ENCODE measurements at places on chromosomes 11 and 22. TPM values are rescaled to one million over a fixed set of nuclear protein-coding genes. Genes with fewer than 3 reads are reported as not detected.

DNA sequence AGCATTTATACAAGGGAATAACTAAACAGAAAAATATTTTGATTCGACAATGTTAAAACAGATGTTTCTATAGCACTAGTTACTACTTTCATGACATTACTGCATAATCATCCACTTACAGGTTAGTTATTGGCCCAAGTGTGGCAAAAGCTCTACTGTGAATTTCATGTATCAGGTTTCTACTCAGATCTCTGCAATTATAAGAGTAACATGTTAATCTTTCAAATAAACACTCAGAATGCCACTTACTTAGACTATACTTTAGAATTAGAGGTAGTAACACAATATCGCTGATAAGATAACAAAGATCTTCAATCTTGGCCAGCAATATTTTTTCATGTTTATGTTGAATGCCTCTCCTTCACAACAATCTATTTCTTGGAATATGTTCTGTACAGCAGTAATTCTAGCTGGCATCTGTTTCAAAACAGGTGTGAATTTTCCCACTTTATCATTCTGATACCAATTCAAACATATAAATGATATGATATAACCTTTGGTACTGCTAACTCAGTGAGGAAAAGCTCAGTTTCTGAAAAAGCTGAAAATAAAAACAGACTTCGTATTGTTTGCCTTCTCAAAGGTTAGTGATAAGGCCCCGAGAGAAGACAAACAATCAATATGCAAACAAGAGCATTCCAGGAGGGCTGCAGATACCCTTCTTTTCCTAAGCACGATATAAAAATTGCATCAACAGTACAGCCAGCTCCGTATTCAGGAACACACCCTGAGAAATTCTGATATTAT is 11.0 kb upstream of the CCDC34 start:
- DNase-seq, result no peak

GRCh38 chr11:77592727-77593126 is 3.0 kb downstream of the AQP11 start:
- no peak for DNase-seq

Gene DCDC1
- total RNA-seq, result 15.4 TPM

GRCh38 chr22:49023879-49024774 is 803.5 kb downstream of the BRD1 start:
- no peak for DNase-seq

Gene HSPB2
- total RNA-seq, result not detected

- DNase-seq, result no peak
These were observed 9.4 kb downstream of the BCL2L13 start for GRCh38 chr22:17647991-17648390.

DNA sequence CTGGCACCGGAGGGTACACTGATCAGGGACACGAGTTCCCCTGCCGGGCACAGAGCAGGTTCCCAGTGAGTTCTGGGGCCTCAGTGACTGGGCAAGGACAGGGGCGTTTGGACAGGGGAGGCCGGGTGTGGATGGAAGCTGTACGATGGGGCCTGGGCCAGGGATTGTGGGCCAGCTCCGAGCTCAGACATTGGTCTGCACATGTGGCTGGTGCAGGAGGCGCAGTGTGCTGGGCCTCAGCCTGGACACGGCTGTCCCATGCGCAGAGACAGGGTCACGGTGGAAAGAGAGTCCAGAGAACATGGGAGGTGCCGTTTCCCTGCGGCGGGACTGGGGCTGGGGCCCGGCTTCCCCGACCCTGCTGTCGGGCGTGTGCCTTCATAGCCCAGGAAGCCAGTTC is 60.7 kb downstream of the CDKN1C start:
- no peak for DNase-seq

DNA sequence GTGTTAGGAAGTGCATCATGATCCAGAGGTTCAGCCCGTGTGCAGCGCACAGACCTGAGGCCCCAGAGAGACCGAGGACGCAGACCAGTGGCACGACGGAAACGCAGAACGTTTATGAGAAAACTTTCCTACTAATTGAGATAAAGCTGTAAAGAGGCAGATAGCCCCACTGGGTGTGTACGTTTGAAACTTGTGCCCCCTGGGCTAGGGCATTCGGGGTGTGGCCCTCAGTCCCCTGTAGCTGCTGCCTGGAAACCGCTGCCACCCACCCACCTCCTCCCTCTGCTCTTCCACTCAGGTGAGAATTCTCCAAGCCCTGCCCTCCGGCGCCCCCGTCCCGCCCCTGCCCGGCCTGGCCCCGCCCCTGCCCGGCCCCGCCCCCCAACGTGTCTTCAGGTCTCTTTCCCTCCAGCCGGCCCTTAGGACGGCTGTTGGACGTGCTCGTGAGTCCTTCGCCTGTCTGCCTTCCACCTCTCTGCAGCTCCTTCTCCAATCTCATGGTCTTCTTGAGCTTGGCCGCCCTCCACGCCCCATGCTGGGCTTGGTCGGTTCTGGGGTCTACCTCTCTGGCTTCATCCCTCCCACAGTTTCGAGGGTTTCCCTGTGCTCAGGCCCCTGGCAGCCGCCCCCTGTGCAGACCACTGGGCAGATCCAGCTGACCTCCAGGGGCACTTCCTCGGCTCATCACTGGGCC is 12.1 kb downstream of the MAPK8IP2 start:
- no peak for DNase-seq

Gene APOBEC3H
- not detected for total RNA-seq

- peak; percentile 6 for DNase-seq
These were observed 910 bp downstream of the CLTCL1 start for GRCh38 chr22:19290400-19291217.

DNA sequence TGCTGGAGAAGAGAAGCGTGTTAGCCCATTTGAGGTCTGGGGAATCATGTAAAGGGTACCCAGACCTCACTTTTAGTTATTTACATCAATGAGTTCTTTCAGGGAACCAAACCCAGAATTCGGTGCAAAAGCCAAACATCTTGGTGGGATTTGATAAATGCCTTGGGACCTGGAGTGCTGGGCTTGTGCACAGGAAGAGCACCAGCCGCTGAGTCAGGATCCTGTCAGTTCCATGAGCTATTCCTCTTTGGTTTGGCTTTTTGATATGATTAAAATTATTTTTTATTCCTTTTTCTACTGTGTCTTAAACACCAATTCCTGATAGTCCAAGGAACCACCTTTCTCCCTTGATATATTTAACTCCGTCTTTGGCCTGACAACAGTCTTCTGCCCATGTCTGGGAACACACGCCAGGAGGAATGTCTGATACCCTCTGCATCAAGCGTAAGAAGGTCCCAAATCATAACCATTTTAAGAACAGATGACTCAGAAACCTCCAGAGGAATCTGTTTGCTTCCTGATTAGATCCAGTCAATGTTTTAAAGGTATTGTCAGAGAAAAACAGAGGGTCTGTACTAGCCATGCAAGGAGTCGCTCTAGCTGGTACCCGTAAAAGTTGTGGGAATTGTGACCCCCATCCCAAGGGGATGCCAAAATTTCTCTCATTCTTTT is 65.2 kb downstream of the ALX4 start:
- DNase-seq, result peak; percentile 48

- DNase-seq, result no peak
These were observed 8.7 kb downstream of the DLAT start for GRCh38 chr11:112033902-112034301.

GRCh38 chr11:113980785-113981184 is 5.9 kb downstream of the HTR3A start:
- no peak for DNase-seq

Gene MRGPRX4
- 0.96 TPM for total RNA-seq

DNA sequence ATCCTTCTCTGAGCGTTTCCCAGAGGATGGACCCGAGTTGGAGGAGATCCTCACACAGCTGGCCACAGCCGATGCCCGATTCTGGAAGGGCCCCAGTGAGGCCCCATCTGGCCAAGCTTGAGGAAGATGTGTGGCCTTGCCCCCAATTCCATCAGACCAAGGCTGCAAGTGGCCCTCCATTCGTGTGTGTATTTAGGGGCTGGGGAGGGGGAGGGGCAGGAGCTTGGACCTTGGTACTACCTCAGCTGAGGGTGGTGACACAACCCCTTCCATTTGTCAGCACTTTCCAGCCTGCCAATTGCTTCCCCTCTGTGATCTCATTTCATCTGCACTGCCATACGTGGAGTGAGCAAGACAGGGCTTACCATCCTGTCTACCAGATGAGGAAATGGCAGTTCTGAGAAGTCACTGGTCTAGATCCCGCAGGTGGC is 1.3 kb upstream of the BBS1 start:
- DNase-seq, result peak; percentile 21

GRCh38 chr11:69073469-69073868 is 24.7 kb downstream of the TPCN2 start:
- no peak for DNase-seq

DNA sequence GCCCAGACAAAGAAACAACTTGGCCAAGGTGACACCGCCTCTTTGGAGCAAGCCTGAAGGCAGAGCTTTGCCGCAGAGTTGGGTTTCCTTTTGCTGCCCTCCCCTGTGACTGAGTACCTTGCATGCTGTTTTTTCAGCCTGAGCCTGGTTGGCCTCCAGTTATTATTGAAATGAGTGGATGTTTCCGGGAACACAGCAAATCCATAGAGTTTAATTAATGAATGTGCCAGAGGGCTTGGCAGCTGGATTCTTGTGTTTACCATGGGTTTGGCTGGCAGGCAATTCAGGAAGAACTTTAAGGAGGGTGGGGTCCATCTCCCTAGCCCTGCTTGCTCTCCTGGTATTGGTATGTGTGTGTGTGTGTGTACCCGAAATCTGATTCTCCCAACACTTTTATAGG is 65.6 kb upstream of the CRYBB3 start:
- DNase-seq, result peak; percentile 42

DNA sequence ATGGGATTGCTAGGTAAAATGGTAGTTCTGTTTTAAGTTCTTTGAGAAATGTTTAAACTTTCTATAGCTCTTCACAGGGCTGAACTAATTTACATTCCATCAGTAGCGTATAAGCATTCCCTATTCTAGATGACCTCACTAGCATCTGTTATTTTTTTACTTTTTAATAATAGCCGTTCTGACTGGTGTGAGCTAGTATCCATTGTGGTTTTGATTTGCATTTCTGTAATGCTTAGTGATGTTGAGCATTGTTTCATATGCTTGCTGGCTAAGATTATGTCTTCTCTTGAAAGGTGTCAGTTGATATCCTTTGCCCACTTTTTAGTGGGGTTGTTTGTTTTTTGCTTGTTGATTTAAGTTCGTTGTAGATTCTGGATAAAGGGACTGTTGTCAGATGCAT is 35.9 kb downstream of the MMP27 start:
- DNase-seq, result no peak

DNA sequence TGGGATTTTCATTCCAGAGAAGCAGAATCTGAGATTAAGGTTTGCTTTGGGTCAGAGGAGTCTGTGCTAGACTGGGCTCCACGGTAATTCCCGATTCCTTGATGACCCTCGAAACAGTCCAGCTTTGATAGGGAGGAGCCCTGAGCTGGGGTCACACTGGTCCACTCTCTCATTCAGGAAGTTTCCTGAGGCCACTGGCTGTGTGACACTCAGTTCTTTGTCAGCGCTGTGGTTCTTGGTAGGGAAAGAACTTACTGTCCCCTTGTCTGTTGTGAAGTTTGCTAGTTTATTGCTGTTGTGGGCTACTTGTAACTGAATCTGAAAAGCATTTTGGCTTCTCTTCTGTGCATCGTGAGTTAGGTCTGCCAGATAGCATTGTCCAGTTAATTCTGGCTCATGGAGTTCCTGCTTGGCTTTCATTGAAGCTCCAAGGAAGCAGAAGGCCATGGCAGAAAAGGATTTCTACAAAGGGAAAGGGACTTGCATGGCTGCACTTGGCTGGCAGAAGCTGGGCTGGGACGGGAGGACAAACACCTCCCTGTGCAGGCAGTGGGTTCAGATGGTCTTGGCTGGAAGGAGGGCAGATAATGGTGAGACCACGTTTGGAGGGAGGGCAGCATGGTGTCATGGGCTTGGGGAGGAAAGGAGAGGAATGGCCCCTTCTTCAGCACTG is 23.3 kb downstream of the BCR start:
- DNase-seq, result no peak

- peak; percentile 90 for DNase-seq
These were observed 78.0 kb upstream of the DRD2 start for GRCh38 chr11:113553235-113553634.

DNA sequence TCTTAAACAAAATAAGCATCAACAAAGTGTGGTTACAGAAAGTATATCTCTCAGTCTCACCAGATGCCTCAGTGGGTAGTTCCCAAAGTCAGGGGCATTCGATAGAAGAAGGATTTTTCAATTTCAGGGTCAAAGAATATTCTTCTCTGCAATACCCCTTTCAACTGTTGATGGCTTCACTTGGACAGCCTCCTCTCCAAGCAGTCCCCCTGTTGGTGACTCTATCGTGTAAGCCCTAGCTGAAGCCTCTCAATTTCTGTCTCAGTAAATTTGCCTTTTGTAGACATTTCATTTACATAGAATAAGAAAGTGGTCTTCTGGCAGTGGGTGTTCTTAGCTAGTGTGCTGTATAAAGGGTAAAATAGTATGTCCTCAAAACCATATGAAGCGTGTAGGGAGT is 11.3 kb upstream of the CCDC83 start:
- no peak for DNase-seq

DNA sequence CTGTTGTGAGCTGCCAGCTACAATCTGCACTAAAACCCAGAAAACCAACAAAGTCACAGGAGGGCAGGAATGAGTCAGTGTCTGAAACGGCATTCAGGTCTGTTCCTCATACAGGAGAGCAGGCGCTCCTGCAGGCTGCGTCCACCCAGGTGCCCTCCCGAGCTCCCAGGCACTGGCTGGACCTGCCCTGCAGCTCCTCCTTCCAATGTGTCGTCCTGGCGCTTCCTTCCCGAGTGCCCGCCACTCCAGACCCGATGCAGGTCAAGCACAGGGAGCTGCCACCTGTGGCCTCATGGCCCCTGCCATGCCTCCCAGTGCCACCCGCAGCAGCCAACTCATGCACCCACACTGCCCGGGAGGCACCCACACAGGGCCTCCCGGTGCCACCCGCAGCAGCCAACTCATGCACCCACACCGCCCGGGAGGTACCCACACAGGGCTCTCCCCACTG is 12.0 kb downstream of the BRD1 start:
- DNase-seq, result no peak

Gene OR56B1
- not detected for total RNA-seq

- DNase-seq, result peak; percentile 77
These were observed 1.1 kb downstream of the MTFP1 start for GRCh38 chr22:30426388-30427353.

DNA sequence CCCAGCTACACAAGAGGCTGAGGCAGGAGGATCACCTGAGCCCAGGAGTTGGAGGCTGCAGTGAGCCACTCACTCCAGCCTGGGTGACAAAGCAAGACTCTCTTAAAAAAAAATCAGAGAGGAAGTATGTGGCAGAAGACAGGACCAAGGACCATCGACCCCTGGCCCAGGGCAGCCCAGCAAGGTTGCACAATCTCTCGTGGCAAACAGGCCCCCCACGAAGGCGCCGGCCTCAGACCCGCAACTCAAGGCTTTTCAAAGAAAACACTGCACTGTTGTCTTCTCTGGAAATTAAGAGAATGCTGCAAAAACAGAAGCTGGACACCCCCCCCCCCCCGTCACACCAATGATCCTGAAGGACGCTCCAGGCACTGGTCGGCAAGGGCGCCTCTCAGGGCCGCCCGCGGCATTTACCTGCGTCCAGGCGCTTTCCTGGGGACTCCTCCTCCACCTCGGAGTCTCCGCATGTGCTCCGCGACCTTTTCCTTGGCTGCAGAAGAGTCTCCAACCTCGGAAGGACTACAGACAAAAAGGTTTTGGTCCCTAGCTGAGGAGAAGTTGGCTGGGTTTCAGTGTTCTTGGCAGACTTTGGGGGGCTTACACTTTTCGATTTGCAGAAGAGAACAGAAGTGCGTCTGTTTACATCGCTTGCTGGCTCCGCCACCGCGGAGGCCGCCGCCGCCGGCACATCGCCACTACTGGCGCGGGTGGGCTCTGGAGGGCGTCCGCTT is 40.5 kb downstream of the BRD1 start:
- DNase-seq, result no peak

Gene DRICH1
- total RNA-seq, result not detected
